ENCODE measurements at places on chromosomes 5 and 9. TPM values are rescaled to one million over a fixed set of nuclear protein-coding genes. Genes with fewer than 3 reads are reported as not detected.

- no peaks in the 10 kb centered on the region for H3K27me3 ChIP-seq
- H3K27ac ChIP-seq, result no peak overlapping the region
- H3K4me3 ChIP-seq, result no peak overlapping the region
- no peaks in the 10 kb centered on the region for H3K36me3 ChIP-seq
- DNase-seq, result no peak
These were observed 71.2 kb downstream of the CFAP77 start for GRCh38 chr9:132481053-132481849.

DNA sequence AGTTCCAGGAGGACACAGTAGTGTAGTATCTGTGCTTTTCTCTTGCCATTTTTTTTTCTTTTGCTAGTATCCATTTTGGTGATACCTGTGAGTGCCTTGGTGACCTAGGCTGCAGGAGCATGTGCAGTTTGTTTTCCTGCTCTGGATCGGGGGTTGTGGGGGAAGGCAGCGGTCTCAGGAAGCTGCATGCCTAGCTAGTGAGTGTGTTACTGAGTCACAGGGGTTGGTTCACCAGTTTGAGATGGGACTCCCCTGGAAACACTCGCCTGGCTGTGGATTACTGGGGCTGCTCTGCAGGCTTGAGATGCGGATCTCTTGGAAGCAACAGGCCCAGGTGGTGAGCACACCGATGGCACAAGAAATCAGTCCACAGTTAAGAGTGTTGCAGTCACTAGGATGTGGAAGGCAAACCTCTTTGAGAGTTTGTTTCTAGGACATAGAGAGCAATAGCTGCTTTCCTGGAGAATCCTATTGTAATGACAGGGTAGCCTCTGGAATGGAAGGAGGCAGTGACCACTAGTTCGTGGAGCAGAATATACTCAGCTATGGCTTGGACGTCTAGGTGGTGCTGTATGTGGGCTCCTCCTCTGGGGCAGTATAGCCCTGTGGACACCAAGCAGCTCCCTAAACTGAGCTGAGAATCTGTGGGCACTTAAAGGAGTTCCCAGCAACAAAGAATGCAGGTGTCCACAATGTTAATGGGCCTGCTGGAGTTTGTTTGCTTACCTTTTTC is 20.0 kb upstream of the SPATA31E1 start:
- no peaks in the 10 kb centered on the region for H3K36me3 ChIP-seq
- H3K27ac ChIP-seq, result no peak overlapping the region
- no peaks in the 10 kb centered on the region for H3K27me3 ChIP-seq
- no peaks in the 10 kb centered on the region for H3K4me1 ChIP-seq
- DNase-seq, result no peak

GRCh38 chr9:108565651-108566378 is 290.0 kb downstream of the ACTL7B start:
- H3K27ac ChIP-seq, result no peak overlapping the region
- H3K27me3 ChIP-seq, result no peaks in the 10 kb centered on the region

DNA sequence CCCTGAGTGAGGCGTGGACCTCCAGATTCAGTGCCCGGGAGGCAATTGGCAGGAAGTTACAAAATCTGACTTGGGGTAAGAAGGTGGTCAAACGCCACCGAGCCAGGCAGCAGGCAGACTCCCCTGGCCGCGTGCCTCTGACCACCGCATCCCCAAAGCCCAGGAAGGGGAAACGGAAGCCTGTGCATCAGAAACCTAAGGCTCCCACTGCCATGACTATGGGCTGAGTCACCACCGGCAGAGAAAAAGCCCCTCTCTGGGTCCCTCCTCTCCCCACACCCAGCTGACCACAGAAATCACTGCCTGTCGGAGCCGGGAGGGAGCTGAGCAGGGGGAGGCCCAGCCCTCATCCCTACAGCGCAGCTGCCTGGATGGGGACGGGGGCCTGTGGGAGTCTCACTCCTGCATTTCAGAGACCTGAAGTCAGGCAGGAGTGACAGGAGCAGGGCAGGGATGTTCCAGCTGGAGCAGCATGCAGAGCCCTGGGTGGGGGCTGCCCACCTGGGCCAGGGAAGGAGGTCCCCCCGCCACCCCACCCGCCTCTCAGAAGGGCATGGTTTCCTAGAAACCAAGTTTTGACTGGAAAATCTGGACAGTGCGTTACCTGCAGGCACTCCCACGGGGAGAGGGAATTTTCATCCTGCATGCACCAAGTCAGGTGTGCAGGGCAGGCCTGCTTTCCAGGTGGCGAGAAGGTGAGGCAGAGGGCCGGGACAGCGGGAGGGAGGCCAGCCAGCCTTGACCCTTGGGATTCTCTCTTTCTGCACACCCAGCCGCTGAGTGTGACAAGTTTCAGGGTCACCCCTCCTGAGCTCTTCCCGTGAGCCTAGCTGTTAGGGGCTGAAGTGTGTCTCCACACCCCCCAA is 68.2 kb downstream of the LRSAM1 start:
- no peak overlapping the region for H3K4me3 ChIP-seq
- peaks cover 41% of the 10 kb centered on the region for H3K4me1 ChIP-seq
- H3K27ac ChIP-seq, result peak overlapping the region; percentile 87
- no peak for DNase-seq

DNA sequence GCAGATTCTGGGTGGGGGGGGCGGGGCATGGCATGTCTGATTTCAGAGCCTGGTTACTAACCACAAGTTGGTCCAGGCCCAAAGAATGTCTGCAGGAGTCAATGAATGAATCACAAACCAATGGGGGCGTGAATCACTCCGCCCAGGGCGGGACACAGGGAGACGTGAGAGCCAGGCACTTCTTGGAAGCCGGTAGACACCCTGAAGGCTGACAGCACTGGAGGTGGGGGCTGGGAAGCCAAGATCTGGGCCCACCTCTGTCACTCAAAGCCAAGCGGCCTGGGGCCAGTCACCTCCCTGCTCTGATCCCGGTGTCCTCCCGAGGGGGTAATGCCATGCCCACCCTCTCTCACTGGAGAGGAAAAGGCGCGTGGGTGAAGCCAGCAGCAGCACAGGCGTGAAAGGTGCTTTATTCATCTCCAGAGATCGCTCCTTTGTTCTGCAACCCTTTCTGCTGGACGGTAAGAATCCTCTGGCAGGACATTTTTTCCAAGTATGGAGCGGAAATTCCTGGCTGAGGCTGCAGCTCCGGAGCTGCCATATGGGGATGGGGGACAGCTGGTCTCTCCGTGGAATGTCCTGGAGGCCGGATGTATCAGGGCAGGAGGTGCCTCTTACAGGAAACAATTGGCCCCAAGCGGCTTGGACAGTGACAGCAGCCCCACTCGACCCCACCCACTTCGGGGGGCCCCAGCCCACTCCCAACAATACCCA is 85.0 kb downstream of the STK10 start:
- peak; percentile 89 for DNase-seq
- no peaks in the 10 kb centered on the region for H3K36me3 ChIP-seq

- H3K4me3 ChIP-seq, result no peak overlapping the region
- H3K27ac ChIP-seq, result no peak overlapping the region
- no peaks in the 10 kb centered on the region for H3K36me3 ChIP-seq
- H3K4me1 ChIP-seq, result no peaks in the 10 kb centered on the region
These were observed 57.3 kb upstream of the DMRT1 start for GRCh38 chr9:784202-784601.

- DNase-seq, result no peak
- no peak overlapping the region for H3K27ac ChIP-seq
- no peaks in the 10 kb centered on the region for H3K27me3 ChIP-seq
These were observed 37.5 kb downstream of the TJP2 start for GRCh38 chr9:69211424-69212036.

DNA sequence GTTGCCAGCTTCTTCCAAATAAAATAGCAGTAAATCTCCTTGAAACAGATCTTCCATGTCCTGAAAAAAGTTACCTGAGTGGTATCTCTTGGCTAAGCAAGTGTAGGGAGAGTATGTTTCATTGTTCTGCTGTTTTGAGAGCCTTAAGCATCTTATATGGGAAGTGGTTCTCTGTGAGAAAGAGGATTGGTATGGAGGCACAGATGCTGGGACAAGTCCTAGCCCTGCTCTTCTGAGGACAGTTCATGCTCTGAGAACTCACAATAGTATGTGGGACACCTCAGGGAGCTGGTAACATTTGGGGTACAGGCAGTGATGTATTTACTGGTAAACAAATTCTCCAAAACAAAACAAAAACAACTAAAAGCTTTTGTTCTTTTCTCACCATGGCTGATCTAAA is 2.0 kb downstream of the PPP3R2 start:
- no peaks in the 10 kb centered on the region for H3K27me3 ChIP-seq
- no peak for DNase-seq
- H3K4me3 ChIP-seq, result no peak overlapping the region
- no peaks in the 10 kb centered on the region for H3K4me1 ChIP-seq

DNA sequence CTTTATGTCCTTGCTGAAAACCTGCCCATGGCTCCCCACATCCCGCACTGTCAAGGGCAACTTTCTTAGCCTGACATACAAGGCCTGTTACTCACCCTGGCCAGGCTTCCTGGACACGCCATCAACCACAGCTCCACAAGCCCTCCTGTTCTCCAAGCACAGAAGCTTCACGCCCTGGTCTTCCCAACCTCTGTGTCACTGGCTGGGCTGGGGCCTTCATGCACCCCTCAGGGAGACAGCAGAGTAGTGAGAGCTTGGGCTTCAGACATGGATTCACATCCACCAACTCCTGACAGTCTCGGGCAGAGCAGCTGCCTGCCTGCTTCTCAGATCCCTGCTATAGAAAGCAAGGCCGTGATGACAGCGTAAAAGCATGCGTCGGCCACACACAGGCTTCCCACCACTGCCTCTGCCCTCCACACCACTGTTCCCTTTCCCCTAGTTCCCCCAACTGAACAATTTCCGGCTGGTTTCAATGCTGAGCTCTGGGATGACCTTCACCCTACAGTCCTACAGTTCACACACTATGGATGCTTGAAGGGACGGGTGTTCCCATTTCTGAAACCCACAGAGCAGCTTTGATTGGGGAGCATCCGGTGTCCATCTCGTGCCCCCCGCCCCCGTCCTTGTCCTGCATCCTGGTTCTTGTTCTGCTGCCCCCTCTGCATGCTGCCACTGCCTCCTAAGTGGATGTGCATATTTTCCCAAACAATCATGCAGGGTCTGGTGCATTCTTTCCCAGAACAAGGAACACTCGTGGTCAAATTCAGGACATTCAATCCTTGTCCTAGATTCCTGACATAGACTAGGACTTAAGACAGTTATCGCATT is 33.4 kb upstream of the ADAMTS2 start:
- H3K4me1 ChIP-seq, result no peaks in the 10 kb centered on the region
- no peaks in the 10 kb centered on the region for H3K36me3 ChIP-seq
- no peak overlapping the region for H3K4me3 ChIP-seq
- no peaks in the 10 kb centered on the region for H3K27me3 ChIP-seq

- no peak for DNase-seq
- H3K4me1 ChIP-seq, result peaks cover 10% of the 10 kb centered on the region
- no peaks in the 10 kb centered on the region for H3K36me3 ChIP-seq
- H3K27ac ChIP-seq, result no peak overlapping the region
- H3K4me3 ChIP-seq, result no peak overlapping the region
- H3K27me3 ChIP-seq, result no peaks in the 10 kb centered on the region
These were observed 149.3 kb upstream of the MTAP start for GRCh38 chr9:21653091-21653490.

GRCh38 chr9:135068776-135069415 is 18.6 kb upstream of the OLFM1 start:
- peak; percentile 28 for DNase-seq
- H3K4me3 ChIP-seq, result no peak overlapping the region
- H3K4me1 ChIP-seq, result no peaks in the 10 kb centered on the region
- H3K27ac ChIP-seq, result no peak overlapping the region
- peaks cover 50% of the 10 kb centered on the region for H3K27me3 ChIP-seq
- H3K36me3 ChIP-seq, result no peaks in the 10 kb centered on the region

Gene NR6A1
- 3.0 TPM for total RNA-seq

Gene FAXDC2
- 85.0 TPM for total RNA-seq

Gene NR5A1
- total RNA-seq, result not detected

Gene LCN9
- total RNA-seq, result not detected

Gene DHX29
- total RNA-seq, result 31.4 TPM

Gene STK32A
- 4.3 TPM for total RNA-seq

Gene CCL19
- total RNA-seq, result not detected

Gene PDZD2
- 11.7 TPM for total RNA-seq

Gene FOXD4L5
- not detected for total RNA-seq

Measured in sigmoid colon (tissue), 7 donors.